IMR-90 (cell line): ENCODE measurements at places on chromosomes 13 and 19.

DNA sequence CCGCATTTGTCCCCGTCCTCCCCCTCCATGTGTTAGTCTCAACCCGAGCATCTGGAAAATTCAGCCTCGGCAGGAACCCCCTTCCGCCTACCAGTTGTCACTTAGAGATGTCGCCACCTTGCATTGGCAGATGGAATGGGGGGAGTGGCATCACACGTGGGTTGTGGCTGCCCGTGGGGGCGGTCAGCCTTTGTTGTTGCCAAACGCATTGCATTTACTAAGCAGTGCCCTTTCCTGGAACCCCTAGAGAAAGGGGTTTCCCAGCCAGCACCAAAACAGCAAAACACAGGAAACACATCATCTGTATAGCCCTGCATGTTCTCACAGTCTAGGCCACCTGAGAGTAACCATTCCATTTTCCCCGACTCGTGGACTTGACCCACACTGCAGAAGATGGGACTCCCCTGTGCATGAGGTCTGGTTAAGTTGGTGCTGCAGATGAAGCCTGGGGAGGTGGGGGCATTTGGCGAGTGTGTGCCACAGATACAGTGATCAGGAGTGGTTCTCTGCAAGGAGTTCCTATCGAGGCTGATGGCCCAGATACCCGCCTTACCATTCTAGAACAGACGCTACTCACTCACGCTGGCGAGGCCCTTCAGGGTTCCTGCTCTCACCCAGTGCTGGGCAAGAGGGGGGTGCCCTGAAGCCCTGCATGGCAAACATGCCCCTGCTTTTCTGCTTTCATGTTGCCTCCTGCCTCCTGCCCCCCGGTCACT is 38.3 kb downstream of the TMED1 start:
- DNase-seq: no peak

- DNase-seq: no peak
These were observed 425.2 kb downstream of the FOXO1 start for GRCh38 chr13:40241125-40241798.

- peak; percentile 67 for DNase-seq
These were observed 36.8 kb downstream of the INSR start for GRCh38 chr19:7257148-7258040.

GRCh38 chr19:36821758-36822157 is 16.4 kb downstream of the ZNF790 start:
- DNase-seq: no peak

GRCh38 chr13:27969082-27969865 is at the start of gene CDX2:
Gene CDX2 (minus strand): TSS chr13:27969315. CDS start chr13:27969006, 309 bp downstream.
- no peak for DNase-seq

DNA sequence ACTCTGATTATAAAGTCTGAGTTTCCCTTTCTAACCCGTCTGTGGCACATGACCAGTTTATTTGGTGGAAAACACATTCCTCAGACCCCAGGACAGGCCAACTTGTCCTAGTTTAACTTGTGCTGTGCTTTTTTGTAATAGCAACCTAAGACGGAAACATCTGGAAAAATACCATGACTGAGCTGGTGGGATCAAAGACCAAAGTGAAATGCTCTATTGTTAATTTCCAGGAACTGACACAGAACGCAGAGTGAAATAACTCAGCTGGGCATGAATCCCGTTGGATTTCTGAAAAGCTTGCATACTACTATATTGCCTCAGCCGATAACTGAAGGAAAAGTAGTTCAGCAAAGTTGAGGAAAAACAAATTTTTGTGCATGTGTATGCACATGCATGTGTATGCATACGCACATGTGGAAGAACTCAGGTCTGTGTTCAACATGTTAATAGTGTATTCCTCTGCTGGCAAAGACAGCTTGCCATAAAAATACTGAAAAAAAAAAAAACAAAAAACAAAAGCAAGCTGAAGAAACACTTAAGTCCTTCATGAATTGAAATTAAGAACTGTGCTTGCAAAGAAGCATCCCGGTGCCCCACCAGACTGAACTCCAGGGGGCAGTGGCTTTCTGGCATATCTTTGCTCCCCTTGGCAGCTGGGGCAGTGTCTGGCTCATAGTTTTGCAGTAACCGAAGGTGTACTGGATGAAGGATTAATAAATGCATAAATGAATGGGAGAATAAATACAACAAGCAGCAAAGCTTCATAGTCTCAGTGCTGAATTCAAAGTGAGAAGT is 187.8 kb downstream of the LHFPL6 start:
- DNase-seq: peak; percentile 43

DNA sequence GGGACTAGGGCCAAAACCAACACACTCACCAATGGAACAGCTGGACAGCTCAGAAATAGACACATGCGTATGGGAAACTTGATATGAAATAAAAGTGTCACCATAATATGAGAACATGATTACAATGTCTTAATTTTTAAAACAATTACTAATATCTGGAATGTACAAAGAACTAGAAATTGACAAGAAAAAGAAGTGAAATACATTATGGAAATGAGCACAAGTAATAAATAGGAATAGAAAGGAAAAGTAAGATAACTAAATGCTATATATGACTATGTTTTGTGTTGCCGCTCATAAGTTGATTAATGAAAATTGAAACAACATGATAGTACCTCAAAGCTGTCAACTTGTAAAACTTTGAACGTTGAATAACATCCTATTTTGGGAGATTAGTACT is 801.1 kb downstream of the SLITRK5 start:
- DNase-seq: no peak

- no peak for DNase-seq
These were observed 77.8 kb downstream of the TSHZ3 start for GRCh38 chr19:31271306-31271911.

GRCh38 chr19:47901370-47901769 is 15.3 kb upstream of the SULT2A1 start:
- no peak for DNase-seq

- DNase-seq: no peak
These were observed 6.2 kb downstream of the PEAK3 start for GRCh38 chr19:2275588-2276428.

- no peak for DNase-seq
These were observed 3.6 kb downstream of the FOXO1 start for GRCh38 chr13:40662866-40663265.

- no peak for DNase-seq
These were observed 13.2 kb downstream of the CLASRP start for GRCh38 chr19:45051929-45052579.

DNA sequence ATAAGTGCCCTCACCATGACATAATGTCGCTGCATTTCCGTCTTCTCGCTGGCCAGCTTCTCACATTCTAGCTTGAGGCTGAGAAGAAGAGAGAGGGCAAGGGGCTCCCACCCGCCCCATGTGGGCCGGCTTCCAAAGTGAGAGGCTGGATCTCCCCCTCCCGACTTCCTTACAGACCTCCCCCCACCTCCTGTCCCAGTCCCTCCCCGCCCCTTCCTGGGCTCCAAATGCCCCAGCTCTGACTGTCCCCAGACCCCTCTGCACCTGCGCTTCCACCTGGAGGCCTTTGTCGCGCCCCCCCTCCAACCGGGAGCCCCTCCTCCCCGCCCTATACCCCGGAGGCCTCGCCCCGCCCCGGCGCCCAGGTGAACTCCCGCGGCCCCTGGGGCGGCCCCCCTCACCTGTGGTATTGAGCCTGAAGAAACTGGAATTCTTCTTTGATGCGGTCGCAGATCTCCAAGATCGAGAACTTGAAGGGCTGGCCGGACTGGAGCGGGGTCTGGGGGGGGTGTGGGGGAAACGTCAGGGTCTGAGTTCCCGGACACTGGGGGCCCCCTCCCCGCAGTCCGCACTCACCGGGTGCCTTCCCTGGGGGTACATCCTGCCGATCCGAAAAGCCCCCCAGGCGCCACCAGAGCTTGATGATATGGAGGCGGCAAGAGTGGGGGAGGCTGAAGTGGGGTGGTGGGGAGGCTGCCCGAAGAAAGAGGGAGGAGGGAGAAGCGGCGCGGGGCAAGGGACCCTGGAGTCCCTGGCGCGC is 595 bp downstream of the TLE2 start:
- no peak for DNase-seq

DNA sequence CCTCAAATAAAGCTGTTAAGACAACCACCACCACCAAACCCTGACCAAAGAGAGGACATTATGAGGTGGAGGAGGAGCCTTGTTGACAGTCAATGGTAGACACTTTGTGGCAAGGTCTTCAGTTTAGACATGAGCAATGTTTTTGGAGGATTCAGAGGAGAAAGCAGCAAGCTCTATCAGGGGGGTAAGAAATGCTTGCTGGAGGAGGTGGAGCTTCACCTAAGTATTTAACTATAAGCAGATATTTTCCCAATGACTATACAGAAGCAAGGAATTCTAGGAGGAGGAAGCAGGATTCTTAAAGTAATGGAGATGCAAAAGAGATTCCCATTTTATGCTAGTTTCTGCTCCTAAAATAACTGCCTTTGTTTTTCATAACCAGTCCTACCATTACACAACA is 74.2 kb downstream of the TRPC4 start:
- no peak for DNase-seq

DNA sequence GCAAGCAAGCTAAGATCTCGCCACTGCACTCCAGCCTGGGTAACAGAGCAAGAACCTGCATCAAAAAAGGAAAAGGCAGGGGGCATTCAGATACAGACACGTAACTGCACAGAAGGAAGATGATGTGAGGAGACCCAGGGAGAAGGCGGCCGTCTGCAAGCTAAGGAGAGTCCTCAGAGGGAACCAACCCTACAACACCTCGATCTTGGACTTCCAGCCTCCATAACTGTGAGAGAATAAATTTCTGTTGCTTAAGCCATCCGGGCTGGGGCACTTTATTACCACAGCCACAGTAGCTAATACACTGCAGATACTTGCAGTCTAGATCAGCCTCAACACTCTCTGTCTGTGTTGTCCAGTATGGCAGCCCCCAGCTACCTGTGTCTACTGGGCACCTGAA is 7.9 kb downstream of the TICAM1 start:
- DNase-seq: no peak

DNA sequence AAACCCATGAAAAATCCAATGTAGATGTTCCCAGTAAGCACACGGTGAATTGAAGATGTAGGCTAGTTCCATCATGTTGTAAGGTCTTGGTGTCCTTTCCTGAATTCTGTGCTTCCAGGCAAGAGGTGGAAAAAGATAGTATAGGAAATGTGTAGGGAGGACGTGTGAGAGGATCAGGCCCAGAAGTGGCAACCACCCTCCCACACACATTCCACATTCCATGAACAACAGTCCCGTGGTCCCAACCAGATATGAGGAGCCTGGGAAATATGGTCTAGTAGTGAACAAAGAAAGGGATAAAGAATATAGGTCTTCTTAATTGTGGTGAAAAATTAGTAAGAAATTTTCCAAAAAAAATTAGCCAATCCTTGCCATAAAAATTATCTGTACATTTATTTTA is 1254.2 kb upstream of the SLC10A2 start:
- peak; percentile 4 for DNase-seq

- peak; percentile 89 for DNase-seq
These were observed 3.8 kb downstream of the GPC6 start for GRCh38 chr13:93230261-93230855.

DNA sequence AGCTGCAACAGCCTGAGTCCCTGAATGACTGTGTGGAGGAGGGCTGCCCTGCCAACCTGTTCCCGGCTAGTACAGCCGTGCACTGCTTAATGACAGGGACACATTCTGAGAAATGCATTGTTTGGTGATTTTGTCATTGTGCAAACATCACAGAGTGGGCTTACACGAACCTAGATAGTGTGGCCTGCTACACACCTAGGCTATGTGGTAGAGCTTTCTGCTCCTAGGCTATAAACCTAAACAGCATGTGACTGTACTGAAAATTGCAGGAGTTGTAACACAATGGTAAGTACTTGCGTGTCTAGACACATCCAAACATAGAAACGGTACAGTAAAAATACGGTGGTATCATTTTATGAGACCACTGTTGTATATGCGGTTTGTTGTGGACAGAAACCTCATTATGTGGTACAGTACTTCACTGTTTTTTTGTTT is 35.0 kb downstream of the VASP start:
- no peak for DNase-seq

DNA sequence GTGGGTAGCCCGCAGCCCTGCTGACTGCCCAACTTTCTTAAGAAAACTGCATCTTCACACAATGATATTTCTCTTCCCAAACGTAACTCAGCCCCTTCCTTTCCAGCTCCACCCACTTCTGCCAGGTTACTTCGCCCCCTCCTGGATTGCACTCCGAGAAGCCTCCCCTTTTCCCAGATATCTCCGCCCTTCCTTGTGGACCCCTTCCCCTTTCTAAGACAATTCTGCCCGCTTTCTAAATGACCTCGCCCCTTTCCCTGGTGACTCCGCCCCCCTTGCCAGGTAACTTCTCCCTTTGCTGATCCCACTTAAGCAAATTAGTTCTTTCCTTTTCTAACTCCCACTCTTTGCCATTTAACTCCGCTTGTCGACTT is 2.6 kb downstream of the VSIG10L start:
- DNase-seq: no peak

DNA sequence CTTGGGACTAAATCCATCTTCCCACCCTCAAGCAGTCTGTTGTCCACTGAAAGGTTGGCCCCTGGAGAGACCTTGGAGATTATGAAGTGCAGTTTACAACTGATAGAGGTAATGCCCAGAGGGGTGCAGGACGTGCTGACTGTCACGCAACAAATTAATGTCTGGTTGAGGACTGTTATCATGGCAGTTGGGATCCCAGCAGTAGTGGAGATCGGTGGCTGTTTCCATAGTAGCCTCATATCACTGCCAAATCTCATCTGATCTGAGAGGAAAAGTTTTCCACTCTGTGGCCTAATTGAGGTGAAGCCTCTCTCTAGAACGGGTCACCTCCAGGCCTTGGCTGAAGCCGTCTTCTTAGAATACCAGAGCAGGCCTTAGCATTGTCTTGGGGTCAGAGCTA is 4.1 kb downstream of the TECR start:
- no peak for DNase-seq

- DNase-seq: no peak
These were observed 36.8 kb downstream of the ACSBG2 start for GRCh38 chr19:6172074-6172863.

DNA sequence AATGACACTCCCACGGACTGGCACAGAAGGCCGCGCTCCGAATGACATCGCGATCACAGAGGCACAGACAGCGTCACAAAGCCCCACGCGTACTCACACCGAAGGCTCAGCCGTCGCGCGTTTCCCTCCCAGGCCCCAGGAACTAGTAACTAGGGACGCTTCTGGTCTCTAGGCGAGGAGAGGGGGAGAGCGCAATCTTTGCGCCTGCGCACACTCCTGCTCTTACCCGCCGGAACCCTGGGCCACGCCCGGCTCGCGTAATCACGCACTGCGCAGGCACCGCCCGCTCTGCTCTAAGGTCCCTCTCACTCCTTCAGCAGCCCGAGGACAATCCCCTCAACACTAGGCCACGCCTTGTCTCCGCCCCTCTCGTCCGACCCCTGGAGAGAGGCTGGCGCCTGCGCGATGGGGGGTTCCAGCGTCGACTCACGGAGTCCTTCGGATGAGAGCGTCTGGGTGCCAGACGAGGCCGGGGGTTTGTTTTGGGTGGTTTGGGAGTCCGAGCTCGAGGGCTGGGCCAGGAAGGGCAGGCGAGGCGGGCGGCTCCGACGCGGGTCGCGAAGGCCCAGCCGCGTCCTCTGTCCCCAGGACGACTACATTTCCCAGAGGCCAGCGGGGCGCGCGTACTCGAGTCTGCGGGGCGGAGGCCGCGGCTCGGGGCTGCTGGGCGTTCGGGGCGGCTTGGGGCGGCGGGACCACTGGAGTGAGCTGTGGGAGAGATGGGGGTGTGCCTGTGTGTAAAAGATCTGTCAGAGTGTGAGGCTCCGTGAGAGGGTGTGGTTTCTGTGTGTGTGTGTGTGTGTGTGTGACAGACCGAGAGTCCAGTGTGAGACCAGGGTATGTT is at the start of gene ZNF471:
Gene ZNF471, plus strand, starts transcription at position 410 of the 844 bp plus-strand sequence. CDS start 3,717 bp downstream, outside the sequence.
- peak; percentile 98 for DNase-seq
